ENCODE measurements at places on chromosomes 16 and 17.

DNA sequence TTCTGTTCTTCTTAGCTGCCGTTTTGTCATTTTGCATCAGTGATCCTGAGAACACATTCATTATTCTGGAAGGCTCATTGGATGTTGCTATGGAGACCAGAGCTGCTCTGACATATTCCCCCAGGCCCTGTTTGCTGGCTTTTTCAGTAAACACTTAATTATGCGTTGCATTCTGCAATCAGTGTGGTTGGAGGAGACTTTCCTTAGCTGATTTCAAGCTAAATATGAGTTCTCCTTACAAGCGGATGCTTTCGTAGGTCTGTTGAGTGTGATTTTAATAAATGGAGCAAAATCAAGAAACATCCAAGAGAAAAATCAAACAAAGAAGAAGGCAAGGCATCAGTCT, 38.2 kb upstream of the NUDT7 start:
- no peak for DNase-seq

DNA sequence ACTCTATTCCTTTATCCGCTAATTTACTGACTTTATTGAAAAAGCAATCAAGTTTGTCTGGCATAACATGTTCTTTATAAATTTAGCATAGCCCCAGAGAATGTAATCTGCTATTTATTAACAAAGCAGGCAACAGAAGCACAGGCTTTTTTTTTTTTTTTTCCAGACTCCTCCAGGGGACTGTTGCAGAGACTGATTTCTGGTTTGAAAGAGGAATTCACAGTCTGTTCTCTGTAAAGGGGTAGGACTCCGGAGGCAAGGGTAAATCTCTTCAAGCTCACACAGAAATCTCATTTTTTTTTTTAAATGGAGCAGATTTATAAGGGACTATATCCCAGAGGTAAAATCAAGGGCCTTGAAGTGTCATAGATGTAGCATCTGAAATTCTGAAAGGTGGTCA, 1386.5 kb upstream of the CDH8 start:
- no peak for DNase-seq

GRCh38 chr16:75099738-75100602, 16.6 kb downstream of the LDHD start:
- no peak for DNase-seq

DNA sequence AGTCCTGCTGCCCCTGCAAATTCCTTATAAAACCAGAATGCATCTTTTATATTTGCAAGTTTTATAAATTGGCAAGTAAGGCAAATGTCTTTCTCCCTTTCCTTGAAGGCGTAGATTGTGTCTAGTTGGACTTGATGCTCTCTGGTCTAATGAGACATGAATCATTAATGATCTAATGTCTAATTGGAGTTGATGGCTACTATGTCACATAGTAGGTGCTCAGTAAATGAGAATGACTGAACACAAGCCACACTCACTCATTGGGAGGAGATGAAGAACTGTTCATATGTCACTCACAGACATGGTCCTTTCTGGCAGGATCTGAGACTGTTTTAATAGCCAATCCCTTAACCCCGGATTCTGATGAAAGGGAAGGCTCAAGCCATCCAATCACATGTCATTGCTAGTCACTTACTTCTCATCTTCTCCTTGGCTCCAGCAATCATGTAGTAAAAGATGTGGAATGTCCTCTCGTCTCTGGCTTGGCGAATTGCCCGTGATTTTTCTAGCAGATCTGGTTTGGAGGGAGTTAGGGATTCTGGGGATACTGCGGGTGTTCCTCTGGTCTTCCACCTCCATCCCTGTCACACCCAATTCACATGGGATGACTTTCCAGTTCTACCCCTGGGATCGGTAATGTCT, 81.0 kb downstream of the MYH11 start:
- DNase-seq: no peak

DNA sequence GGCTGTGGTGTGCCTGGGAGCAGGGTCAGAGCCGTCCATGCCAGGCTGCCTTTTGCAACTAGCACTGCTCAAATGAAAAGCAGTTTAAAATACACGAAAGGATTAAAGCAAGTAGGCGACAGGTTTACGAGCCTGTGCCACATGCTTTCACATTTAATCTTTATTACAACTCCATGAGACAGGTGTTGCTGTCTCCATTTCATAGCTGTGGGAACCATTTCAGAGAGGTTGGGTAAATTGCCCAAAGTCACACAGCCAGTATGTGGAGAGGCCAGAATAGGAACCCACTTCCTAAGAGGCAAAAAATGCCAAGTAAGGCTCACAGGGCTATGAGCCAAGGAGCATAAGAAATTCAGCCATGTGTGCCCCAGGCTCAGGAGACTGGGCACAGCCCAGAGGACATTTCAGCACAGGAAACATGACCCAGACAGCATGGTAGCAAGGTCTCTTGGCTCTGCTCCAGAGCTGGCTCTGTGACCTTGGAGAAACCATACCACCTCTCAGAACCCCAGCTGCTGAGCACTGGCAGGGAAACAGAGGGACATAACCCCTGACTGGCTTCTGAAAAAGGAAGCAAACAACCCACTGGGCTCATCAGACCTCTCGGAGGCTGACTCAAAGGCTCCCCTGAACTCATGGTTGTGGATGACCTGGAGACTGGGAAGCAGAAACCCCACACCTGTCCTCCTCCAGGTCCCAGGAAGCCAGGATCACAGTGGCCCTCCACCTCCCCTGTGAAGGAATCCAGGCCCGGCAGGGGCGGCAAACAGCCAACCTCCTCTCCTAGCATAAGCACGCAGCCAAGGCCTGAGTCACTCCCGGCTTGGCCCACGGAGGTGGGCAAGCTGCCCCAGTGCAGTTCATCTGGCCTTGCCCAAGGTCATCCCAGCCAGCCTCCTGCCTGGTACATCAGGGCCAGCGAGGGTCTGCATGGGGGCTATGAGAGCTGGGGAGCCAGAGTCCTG, 40.3 kb upstream of the MRPS23 start:
- no peak for DNase-seq

GRCh38 chr17:65099941-65100315, 37.2 kb upstream of the RGS9 start:
- DNase-seq: peak; percentile 85

DNA sequence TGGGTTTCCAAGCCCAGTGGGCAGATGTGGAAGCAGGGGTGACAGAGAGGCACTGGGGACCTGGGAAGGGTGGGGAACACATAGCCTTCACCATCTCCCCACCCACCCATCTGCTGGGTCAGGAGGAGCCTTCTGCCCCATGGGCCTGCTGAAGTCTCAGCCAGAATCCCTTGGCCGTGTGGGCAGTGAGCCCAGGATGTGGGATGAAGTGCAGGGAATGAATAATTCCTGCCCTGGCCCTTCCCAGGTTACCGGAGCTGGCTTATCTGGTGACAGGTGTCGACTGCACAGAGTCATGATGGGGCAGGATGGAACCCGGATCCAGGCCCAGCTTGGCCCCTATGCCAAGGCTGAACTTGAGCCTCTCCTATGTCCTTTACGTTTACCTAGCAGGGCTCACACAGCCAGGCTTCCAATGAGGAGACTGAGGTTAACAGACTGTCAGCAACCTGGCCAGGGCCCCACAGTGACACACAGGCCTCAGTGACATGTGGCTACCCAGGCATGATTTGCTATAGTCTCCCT, 17.5 kb downstream of the ATP2A3 start:
- no peak for DNase-seq

DNA sequence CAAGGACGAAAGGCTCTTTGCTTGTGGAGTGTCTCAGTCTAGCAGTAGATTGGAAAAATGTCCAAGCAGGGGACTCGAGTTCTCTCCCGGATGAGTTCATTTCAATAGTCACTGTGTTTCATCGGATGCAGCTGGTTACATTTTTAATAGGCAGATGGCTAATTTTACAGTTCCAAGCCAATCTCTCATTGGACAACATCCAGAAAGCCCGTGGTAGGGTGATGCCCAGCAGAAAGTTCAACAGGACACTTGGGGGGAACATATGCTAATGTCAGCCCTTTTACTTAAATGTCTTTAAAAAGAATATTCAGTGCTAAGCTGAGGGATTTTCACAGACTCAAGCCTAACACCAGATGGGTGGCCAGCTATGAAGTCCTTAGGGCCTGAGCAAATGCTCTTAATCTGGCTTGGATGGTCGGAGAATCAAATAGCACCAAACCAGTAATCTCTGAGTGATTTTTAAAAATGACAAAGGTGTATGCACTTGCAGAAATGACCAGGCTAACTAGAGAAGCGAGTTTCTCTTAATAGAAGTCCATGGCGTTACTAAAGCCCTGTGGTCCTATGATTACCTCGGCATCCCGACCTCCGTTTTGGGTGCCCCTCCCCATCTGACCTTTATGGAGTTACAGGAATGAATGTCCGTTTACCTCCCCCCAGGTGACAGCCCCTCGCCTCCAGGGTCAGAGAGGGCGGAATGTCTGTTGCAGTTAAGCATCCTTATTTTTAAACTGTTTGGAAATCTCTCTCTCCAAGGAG, 289.2 kb upstream of the SALL1 start:
- DNase-seq: no peak

- DNase-seq: no peak
Observed at GRCh38 chr17:47744168-47745036, 11.4 kb downstream of the TBX21 start.

GRCh38 chr16:59611556-59611955, 877.4 kb upstream of the GOT2 start:
- DNase-seq: no peak

DNA sequence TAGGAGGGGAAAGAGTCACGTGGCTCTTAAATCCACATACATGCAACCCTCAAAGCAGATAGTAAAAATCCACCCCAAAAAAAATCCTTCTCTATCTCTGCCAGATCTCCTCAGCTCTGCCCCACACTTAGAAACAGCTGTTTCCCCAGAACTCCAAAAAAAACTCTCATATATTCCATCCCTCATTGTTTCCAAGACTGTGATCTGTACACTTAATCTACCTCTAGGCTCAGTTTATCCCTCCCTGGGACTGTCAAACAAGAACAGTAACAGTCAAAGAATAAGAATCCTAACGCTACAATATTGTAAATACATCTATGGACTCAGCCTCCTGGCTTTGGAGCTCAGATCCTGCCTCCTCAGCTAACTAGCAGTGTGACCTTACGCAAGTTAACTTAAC, 11.6 kb downstream of the CUEDC1 start:
- no peak for DNase-seq

DNA sequence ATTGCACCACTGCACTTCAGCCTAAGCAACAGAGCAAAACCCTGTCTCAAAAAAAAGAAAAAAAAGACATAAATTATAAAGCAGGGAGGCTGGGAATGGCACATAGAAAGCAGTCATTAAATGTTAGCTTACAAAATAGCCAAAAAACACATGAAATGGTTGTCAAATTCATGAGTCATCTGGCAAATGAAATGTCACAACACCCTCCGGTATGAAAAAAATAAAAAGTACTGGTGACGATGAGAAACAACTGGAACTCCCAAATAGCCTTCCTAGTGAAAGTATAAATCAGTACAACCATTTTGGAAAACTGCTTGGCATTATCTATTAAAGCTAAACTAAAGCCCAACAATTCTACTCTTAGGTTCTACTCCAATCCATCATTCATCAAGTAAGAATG, 3.5 kb upstream of the KATNB1 start:
- DNase-seq: no peak

GRCh38 chr16:54080524-54081008, 206.0 kb downstream of the IRX3 start:
- no peak for DNase-seq

GRCh38 chr16:85520853-85521521, 92.1 kb upstream of the GSE1 start:
- no peak for DNase-seq

- peak; percentile 23 for DNase-seq
Observed at GRCh38 chr16:67055712-67056487, 27.0 kb downstream of the CBFB start.

DNA sequence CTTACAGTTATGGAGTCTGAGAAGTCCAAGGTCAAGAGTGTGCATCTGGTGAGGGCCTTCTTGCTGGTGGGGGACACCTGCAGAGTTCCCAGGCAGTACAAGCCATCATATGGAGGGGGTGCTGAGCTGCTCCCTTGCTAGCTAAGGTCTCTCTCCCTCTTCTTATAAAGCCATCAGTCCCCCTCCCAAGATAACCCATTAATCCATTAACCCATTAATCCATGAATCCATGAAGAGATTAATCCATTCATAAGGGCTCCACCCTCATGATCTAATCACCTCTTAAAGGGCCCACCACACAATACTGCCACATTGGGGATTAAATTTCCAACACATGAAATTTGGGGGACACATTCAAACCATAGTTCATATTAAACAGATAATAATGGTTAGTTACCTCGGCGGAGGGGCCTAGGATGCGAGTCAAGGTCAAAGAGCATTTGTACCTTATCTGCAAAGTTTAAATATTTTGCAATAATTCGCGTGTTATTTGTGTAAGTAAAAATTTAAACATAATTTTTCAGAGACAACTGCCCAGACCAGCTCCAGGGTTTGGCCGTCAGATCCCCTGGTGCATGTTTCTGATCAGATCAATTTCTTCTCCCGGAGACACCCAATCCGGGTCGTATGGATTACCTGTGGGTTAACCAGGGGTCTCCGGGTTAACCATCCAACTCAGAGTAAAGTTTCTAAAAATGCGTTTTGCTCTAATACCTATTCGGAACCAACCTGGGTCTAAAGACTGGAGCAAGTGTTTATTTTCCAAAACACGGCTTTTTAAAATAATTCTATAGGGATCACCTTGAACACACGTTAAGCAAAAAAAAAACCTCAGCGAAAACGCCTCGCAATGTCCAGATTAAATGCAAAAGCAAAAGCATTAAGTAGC, 740 bp upstream of the POLR3E start:
- no peak for DNase-seq

DNA sequence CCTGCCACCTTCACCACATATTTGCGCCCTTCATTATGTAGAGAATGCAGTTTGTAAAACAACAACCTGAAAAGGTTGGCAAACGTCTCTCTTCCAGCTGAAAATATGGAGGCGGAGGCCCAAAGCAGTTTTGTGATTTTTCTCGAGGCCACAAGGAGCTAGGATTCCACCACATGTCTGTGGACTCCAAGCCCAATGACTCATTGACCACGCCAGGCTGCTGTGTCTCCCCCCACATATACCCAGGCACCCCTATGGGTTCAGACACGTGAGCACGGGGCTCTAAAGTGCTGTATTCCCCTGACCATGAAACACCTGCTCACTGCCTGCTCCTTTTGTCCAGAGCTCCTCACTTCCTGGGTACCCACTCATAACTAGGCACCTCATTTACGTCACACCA, 121.4 kb upstream of the CDH5 start:
- no peak for DNase-seq

GRCh38 chr17:50818261-50818660, 17.1 kb upstream of the WFIKKN2 start:
- DNase-seq: no peak

Measured in stimulated activated CD4-positive, alpha-beta T cell treated with anti-CD3 and anti-CD28 coated beads, Interleukin-4, amount 100 ng/mL, for 48 hours (primary cell).